ENCODE measurements at places on chromosomes 16 and 17. TPM values are rescaled to one million over a fixed set of nuclear protein-coding genes. Genes with fewer than 3 reads are reported as not detected.

DNA sequence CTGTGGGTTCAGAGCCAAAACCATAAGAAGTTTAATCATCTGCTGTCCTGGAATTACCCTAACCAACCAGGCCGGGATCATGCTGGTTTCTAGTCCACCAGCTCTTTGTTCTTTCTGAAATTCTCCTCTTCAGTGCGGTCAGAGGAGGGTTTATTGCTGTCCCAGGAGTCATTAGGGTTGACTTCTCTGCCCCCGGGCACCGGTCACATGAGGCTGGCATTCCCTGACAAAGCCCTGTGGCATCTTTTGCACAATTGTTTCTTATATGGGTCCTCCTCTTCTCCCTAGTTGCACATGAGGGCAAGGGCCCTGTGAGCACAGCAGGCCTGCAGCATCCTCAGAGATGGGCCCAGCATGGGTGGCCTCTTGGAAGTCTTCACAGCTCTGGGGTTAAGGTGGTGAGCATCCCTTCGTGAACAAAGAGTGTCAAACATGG is 243.9 kb downstream of the IRF8 start:
- DNase-seq = no peak

DNA sequence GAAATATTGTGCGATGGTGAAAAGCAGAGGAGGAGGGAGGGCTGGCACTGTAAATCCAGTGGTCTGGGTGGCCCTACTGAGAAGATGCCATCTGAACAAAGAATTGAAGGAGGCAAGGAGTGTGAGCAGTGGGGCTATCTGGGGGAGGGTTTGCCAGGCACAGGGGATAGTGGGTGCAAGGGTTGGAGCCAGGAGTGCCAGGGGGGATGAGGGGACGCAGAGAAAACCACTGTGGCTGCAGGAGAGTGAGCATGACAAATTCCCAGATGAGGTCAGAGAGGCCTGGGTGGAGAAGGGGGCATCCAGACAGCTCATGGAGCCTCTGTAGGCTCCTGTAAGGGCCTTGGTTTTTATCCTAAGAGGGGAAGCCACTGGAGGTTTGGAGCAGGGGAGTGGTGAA is 4.8 kb downstream of the XYLT2 start:
- DNase-seq = no peak

- peak; percentile 79 for DNase-seq
Measured at GRCh38 chr17:9195961-9196670, 174.8 kb downstream of the NTN1 start.

- DNase-seq = no peak
Measured at GRCh38 chr16:3186946-3187690, 886 bp upstream of the OR1F1 start.

GRCh38 chr16:27766236-27766925 is 216.4 kb downstream of the KATNIP start:
- no peak for DNase-seq

DNA sequence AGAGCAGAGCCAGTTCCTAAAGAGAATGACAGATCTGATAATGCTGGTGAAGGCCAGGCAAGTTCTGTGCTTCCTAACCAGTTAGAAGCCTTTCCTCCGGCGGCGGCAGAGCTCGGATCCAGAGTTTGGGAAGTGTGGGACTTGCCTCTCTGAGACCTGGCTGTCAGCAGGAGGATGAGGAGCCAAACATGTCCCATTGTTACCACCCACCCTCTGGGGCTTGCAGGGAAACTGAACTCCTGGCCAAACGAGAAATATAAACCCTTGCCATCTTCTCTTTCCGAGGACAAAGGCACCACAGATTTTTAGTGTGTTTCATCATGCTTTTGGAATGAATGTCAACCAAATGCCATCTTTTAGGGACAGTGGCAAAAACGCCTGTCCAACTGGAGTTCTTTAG is 80.2 kb upstream of the SMURF2 start:
- DNase-seq = no peak

- no peak for DNase-seq
Measured at GRCh38 chr16:79164388-79164995, 436.0 kb downstream of the MAF start.

GRCh38 chr17:12402963-12403622 is 262.6 kb upstream of the MYOCD start:
- no peak for DNase-seq

GRCh38 chr17:44121997-44122815 is 1.2 kb downstream of the HDAC5 start:
- DNase-seq = no peak

DNA sequence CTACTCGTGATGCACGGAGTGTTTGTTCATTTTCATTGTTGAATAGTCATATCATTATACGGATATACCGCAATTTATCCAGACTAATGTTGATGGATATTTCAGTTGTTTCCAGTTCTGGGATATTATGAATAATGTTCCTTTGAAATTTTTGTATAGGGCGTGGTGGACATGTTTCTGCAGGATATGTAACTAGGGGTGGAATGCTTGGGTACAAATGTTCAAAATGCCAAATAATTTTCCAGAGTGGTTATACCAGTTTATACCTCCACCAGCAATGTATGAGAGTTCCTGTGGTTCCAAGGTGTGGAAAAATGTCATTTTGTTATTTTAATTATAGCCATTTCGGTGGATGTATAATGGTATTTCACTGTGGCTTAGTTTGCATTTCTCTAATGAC is 53.6 kb downstream of the NUP88 start:
- no peak for DNase-seq

DNA sequence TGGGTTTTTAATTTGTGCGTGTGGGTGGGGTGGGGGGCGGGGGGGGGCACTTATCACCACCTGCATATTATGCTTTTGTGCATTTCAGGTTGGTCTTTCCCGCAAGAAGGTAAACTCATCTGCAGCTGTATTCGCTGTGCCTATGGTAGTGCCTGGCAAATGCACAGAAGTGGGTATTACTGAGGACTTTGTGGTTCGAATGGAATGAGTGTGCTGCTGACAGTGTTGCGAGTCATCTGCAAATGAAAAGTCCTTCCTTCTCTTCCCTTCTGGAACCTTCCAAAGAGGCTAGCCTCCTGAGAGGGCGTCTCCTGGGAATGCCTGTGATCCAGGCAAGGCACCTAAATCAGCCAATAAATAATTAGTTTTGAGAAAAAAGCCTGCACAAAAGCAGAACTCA is 532.9 kb downstream of the MAF start:
- DNase-seq = no peak

- peak; percentile 100 for DNase-seq
Measured at GRCh38 chr16:66516808-66517585, 32.9 kb downstream of the TK2 start.

DNA sequence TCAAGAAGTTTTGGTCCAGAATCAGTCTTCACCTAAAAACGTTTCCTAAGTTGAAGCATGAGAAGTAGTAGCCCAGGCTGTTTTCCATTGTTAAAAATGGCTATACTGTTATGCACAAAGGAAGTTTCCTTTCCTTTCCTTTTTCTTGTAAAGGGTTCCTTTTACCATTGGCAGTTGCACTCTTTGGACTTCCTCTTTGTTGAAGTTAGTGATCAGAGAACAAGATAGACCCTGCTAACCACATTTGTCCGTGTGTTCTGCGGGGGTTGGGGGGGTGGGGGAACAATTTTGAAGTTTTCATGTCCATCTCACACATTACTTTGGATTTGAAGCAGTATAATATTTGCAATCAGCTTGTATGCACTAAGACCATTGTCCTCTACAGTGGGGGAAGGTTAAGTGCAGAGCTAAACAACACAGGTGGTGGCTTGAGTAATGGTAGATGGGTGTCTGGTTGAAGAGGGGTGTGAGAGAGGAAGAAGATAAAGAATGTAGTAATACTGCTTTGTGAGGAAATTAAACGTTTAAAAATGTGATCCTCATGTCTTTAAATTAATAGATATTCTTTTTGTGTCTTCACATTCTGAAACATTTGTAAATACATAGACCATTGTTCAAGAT is 1.4 kb downstream of the LPCAT2 start:
- DNase-seq = no peak

DNA sequence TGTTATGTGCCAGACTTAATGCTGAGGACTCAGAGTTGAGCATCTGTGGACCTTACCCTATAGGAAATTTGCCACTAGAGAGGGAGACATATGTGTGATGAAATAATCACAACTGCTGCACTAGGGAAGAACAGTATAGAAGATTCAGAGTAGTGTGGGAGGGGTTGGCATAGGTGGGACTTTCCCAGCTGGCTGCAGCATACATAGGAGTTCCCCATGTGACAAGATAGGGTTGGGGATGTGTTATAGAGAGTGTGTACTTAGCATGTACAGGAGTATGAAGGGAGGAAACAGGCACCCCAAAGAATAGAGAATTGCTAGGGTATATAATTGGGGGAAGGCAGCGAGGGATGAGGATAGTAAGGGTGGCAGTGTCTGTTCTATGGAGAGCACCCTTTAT is 2.9 kb downstream of the NUP93 start:
- no peak for DNase-seq

GRCh38 chr17:3799181-3799945 is 1.6 kb downstream of the ITGAE start:
- DNase-seq = no peak

GRCh38 chr16:29897333-29897732 is 2.0 kb downstream of the SEZ6L2 start:
- DNase-seq = no peak

- DNase-seq = no peak
Measured at GRCh38 chr17:63918305-63918704, 334 bp downstream of the GH1 start.

GRCh38 chr16:47774661-47775060 is 313.5 kb downstream of the PHKB start:
- DNase-seq = no peak

DNA sequence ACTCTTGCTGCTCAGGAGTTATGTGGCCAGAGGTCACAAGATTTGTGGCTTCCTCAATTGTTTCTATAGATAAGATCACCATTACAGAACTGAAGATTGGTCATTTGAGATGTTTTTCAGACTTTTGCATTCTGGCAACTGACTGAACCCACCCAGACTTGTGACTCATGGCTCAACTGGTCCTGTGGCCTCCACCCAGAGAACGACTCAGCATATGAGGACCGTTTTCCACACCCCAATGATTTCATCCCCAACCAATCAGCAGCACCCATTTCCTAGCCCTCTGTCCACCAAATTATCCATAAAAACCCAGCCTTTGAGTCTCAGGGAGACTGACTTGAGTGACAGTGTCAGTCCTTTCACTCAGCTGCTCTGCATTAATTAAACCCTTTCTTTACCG is 143.2 kb upstream of the ASIC2 start:
- no peak for DNase-seq

DNA sequence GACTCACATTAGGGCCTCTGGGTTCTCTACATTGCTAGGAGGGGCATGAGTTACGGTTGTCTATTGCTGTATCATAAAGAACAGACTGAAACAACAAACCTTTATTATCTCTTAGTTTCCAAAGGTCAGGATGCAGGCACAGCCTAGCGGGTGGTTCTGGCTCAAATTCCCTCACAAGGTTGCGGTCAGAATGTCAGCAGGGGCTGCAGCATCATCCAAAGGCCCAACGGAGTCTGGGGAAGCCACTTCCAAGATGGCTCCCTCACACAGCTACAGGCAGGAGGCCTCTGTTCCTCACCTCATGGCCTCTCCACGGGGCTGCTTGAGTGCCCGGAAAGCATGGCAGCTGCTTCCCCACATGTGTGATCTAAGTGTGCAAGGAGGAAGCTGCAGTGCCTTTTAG is 29.6 kb upstream of the ZFPM1 start:
- DNase-seq = no peak

SLC52A1 gene
- 17.3 TPM for polyA plus RNA-seq

CACNG3 gene
- polyA plus RNA-seq = not detected

CA5A gene
- polyA plus RNA-seq = not detected

EEF2KMT gene
- 8.0 TPM for polyA plus RNA-seq

FOXO3B gene
- polyA plus RNA-seq = not detected

CPHXL2 gene
- not detected for polyA plus RNA-seq

TANC2 gene
- polyA plus RNA-seq = 0.22 TPM

METRN gene
- polyA plus RNA-seq = 14.1 TPM

MFAP4 gene
- 108 TPM for polyA plus RNA-seq

CHST5 gene
- 21.2 TPM for polyA plus RNA-seq

KRT17 gene
- polyA plus RNA-seq = 1.8 TPM

TSPAN10 gene
- polyA plus RNA-seq = 0.40 TPM

GNAO1 gene
- 5.4 TPM for polyA plus RNA-seq

DHRS7C gene
- polyA plus RNA-seq = 0.50 TPM

CLEC18A gene
- polyA plus RNA-seq = 8.1 TPM

IL17C gene
- polyA plus RNA-seq = not detected

KRT20 gene
- polyA plus RNA-seq = 1,534 TPM
